Activated naive CD4-positive, alpha-beta T cell treated with Interleukin-2 at 50 U/mL for 16 hours (primary cell): ENCODE measurements at places on chromosomes 1 and 21.

DNA sequence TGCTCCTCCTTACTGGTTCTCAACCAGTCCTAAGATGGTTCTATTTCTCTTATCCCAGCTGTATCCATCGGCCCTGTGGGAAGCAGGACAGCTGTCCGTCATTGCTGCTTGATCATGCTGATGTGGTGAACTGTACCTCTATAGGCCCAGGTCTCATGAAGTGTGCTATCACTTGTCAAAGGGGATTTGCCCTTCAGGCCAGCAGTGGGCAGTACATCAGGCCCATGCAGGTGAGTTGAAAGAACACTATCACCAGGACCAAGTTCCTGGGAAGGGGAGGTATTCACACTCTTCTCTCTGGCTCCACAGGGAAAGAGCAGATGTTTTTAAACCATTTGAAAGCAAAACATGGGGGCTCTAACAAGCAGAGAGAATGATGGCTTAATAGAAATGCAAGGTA is 302.6 kb downstream of the PAPPA2 start:
- DNase-seq = no peak

GRCh38 chr1:155455588-155456195 is 106.9 kb downstream of the ASH1L start:
- no peak for DNase-seq

DNA sequence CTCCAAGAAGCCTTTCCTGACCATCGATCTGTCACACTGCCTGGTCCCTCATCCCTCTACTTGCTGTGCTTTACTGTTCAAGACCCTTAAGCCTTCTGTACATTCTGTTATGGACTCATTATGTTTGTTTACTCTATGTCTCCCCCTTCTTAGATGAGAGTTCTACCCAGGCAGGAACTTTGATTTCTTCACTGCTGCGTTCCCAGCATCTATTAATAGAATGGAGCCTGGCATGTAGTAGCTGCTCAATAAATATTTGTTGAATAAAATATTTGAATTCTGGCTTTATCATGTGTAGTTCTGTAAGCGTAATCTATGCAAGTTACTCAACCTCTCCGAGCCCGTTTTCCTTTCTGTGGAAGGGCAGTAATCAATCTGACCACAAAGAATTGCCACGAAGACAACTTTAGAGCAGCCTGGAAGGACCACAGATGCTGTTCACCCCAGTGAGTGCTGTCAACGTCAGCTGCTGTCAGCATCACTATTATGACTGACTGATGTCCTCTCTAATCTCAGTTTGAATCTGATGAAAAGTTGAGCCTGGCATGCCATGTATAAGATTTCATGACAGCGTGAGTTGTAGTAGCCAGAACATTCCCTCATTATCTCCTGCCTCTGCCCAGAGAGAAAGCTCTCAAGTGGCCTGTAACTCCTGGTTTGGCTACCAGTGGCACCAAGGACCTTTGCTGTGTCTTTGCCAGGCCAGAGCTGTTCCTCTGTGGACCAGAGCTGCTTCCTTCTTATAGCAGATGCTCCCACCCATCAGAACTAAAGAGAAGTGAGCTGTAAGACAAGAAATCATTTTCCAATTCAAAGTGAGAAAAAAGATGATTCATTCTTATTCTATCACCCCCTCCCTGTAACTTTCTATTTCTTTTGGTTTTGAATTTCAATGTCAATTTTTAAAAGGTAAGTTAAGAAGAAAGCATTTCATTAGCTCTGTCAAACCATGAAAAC is 94.5 kb downstream of the PRDM2 start:
- DNase-seq = no peak

GRCh38 chr1:23699280-23700179 is 7.9 kb downstream of the RPL11 start:
- peak; percentile 23 for DNase-seq

GRCh38 chr1:169113613-169114119 is 7.2 kb downstream of the ATP1B1 start:
- DNase-seq = no peak

- DNase-seq = no peak
These were observed 23.7 kb upstream of the ETV3 start for GRCh38 chr1:157161901-157162300.
